ENCODE measurements at places on chromosomes 1 and 21.

- no peak for DNase-seq
Measured at GRCh38 chr1:180156201-180156600, 1.5 kb downstream of the QSOX1 start.

DNA sequence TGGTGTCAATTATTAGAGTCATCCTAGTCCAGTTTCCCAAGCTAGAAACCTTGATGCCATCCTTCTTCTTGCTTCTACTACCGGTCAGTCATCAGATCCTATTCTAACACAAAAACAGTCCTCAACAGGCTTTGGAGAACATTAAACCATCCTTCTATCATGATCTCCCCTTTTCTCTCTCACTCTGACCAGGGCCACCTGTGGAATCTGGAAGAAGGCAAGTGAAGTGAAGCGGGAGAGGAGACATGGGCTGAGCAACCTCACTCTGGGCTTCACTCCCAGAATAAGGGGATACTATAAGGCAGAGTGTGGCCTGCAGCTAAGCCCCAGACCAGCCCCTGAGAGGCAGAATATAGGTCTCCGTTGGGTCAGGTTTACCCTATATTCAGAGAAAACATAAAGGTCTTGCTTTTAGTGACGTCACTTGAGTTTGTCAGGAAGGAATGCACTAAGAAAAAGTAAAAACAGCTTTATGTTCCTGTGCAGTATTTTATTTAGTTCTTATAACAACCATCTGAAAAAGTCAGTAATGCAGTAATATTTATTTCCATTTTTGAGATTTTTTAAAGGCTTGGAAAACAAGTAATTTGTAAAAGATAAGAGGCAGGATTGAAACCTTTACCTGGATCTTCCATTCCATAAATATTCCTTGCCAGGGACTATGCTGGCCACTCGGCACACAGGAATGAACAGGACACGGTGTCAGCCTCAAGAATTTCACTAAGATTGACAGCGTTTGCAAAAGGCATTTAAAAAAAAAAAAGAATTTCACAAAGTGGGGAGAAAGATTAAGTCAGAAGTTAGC, 61.3 kb downstream of the NFASC start:
- no peak for DNase-seq

DNA sequence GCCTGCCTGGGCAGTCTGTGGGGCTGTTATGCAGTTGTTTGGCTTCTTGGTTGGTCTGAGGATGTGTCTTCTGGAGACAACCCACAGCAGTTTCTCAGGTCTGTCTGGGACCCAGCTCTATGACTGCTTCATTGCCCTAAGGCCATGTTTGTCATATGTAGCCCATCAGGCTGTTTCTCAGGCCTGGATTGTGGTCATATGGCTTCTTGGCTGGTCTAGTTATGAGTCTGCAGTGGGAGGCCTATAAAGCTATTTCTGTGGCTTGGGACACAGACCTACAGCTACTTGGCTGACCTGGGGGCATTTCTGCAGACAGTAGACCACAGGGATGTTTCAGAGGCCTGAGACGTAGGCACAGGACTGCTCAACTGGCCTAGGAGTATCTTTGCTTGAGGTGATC, 41.5 kb downstream of the CHIA start:
- DNase-seq = no peak

GRCh38 chr1:87204441-87204840, 124.2 kb upstream of the LMO4 start:
- DNase-seq = no peak

Data from activated CD8-positive, alpha-beta memory T cell treated with anti-CD3 and anti-CD28 coated beads, Interleukin-2, amount 50 U/mL, for 48 hours (primary cell).